Thoracic aorta (tissue), 2 donors: ENCODE measurements at places on chromosomes 5 and 9. TPM values are rescaled to one million over a fixed set of nuclear protein-coding genes. Genes with fewer than 3 reads are reported as not detected.

- no peak for DNase-seq
Measured at GRCh38 chr9:94018628-94019027, 63.5 kb upstream of the BARX1 start.

DNA sequence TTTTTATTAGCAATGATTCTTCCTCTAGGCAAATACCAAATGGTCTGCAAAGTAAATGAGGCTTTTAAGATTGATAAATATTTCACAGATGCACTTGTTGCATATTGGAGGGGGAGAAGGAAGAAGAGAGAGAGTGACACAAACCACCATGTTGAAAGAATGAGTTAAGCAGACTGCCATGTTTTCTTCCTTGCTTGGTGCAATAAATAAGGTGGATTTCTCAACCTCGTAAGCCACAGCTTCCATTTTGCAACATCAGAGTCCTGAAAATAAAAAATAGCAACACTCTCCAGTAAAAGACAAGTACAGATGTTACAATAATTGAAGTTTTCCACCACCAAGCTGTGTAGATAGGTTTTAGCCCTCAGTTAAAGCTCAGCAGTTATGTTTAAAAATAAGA, 202.9 kb downstream of the SGCD start:
- no peak for DNase-seq

GRCh38 chr9:76433406-76433805, 25.6 kb upstream of the GCNT1 start:
- no peak for DNase-seq

DNA sequence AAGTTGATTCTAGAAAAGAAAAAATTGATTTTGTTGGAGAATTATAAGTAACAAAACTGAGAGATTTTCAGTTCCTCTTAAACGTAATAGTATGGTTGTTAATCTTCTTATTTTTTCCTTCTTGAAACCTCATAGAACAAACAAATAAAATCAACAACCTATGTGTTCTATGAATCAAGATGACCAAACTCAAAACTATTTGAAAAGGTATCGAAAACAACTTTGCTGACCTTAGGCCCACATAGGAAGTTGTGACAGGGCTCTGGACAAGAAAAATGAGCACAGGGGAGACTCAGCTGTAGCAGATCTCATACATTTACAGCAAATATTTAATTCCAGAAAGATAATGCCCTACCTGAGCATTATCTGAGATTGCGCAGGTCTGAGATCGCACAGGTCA, 169.4 kb upstream of the CCNH start:
- DNase-seq = no peak

DNA sequence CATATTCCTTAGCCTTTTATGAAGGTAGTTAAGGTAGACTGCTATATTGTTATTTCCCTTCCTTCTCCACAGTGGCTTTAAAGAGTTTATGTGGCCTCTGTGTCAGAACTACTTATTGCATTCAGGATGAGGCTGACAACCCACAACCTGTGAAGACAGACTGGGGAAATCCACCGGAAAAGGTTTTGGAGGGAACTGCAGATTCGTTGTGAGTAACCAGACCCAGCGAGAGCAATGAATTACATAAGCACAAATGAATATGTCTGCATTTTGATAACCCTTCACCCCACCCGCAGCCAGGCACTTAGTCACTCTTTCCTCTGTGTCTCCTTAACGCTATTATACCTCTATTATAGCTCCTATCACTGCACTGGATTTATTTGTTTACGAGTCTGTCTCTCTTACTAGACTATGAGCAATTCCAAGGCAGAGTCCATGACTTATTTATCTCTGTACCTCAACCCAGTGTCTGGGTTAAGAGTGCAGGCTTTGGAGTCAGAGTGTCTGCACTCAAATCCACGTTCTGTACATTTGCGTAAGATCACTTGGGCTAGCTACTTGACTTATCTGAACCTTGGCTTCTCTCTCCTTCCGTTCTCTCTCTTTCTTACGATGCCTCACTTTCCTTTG, 19.2 kb downstream of the KCTD16 start:
- no peak for DNase-seq

DNA sequence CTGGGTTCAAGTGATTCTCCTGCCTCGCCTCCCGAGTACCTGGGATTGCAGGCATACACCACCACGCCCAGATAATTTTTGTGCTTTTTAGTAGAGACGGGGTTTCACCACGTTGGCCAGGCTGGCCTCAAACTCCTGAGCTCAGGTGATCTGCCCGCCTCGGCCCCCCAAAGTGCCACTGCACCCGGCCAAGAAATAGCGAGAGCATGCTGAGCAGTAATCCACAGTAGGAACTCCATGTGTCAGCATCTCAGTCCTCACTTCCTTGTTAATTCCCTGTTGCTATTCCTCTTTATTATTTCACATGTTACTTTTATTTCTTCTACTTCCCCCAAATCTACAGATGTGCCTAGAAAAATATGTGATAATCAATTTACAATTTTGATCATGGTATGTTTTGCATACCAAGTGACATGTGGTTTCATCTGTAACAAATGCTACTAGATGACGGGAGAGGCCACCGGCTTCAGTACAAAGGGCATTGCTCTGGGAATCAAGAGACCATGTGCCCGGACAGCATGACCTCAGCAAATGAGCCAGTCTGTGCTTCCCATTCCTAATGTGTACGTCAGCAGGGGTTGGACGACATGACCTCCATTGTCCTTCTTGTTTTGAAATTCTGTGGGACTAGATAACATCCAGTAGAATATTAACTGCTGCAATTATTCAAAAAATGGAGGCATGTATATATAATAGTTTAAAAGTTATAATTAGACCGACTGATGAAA, 61.6 kb downstream of the FNBP1 start:
- DNase-seq = no peak

- no peak for DNase-seq
Measured at GRCh38 chr5:161804263-161804662, 43.7 kb upstream of the GABRA1 start.

Gene NPR3
- total RNA-seq = 25.7 TPM
